Activated CD4-positive, alpha-beta memory T cell treated with anti-CD3 and anti-CD28 coated beads, Interleukin-2, amount 10 ng/mL, durations not matched to agents 7 days and 5 days (primary cell): ENCODE measurements at places on chromosomes 1 and 21. TPM values are rescaled to one million over a fixed set of nuclear protein-coding genes. Genes with fewer than 3 reads are reported as not detected.
A peak's percentile ranks its signal among the peaks of the same experiment; 100 is the strongest.

Gene TNFRSF4
- 237 TPM for total RNA-seq

Gene CFAP74
- not detected for total RNA-seq

Gene REN
- total RNA-seq: not detected

Gene COL16A1
- total RNA-seq: not detected

Gene CD1B
- not detected for total RNA-seq

Gene C1orf87
- total RNA-seq: not detected

DNA sequence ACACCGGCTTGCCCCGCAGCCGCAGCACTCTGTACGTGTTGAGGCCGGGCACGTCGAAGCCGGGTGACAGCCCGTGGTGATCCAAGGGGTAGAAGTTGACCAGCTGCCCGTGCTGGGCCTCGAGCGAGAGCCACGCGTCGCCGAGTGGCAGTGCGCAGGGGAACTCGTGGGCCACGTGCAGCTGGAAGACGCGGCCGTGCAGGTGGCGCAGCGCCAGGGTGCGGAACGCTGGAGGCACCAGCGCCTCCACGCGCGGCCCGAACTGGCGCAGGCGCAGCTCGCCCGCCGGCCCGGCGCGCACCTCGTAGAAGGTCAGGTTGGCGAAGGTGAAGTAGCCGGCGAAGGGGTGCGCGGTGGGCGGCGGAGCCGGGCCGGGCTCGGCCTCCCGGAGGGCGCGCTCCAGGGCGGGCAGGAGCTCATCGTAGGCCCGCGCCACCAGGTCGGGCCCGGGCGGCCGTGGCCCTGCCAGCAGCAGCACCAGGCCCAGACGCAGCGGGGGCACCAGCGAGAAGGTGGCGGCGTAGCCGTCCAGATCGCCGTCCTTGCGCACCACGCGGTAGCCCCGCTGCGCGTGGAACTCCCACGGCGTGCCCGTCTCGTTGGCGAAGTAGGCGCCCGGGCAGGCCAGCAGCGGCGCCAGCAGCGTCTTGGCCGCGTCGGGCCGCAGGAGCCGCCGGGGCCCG, 19.5 kb downstream of the LACTBL1 start:
- no peaks in the 10 kb centered on the region for H3K4me1 ChIP-seq
- no peak overlapping the region for H3K27ac ChIP-seq
- H3K27me3 ChIP-seq: peaks cover 46% of the 10 kb centered on the region
- no peak for DNase-seq
- H3K36me3 ChIP-seq: no peaks in the 10 kb centered on the region

DNA sequence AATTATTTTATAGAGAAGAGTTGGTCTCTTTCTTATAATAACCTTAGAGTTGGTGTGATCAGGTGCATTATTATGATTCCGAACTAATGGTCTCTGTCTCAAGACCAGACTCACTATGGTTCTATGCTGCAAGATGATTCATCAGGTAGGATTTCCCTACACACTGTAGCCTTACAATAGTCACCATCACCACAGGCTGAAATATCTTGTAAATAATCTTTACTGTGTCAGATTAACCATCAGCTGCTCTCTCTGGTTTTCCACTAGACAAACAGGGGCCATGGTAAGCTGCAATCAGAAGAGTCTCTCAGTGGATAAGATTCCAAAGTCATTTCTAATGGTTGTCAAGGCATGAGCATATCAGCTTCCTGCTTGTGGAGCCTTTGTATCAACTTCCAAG, 4.4 kb upstream of the GBP4 start:
- H3K27ac ChIP-seq: no peak overlapping the region
- DNase-seq: no peak
- H3K36me3 ChIP-seq: peaks cover 51% of the 10 kb centered on the region
- peaks cover 25% of the 10 kb centered on the region for H3K4me1 ChIP-seq

DNA sequence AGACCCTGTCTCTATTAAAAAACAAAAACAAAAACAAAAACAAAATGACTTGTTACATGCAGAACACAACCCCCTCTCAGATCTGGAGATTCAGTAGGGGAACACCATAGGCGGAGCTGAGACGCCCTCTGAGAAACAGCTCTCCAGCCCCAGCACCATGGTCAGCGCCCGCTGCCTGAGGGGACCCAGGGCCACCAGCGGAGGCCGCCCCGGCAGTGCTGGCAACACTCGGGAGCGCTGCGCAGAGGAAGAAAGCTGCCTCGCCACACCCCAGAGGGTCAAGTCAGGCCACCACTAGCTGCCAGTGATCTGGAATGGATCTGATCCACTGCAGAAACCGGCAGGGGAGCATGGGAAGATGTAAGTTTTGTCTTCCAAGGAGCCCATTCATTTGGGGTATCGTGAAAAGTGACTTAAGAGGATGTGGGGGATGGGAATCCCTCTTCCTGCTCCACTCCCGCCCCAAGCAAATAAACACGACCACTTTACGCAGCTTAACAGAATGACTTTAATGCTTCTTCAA, 3.1 kb downstream of the ACTA1 start:
- H3K27me3 ChIP-seq: peaks cover 83% of the 10 kb centered on the region
- H3K4me3 ChIP-seq: peak overlapping the region; percentile 25
- peaks cover 10% of the 10 kb centered on the region for H3K36me3 ChIP-seq

- DNase-seq: no peak
- peaks cover 9% of the 10 kb centered on the region for H3K27me3 ChIP-seq
- H3K4me3 ChIP-seq: no peak overlapping the region
- peaks cover 3% of the 10 kb centered on the region for H3K4me1 ChIP-seq
- H3K27ac ChIP-seq: no peak overlapping the region
- no peaks in the 10 kb centered on the region for H3K36me3 ChIP-seq
Observed at GRCh38 chr1:226414098-226414698, 6.3 kb upstream of the PARP1 start.

- DNase-seq: no peak
- H3K4me3 ChIP-seq: no peak overlapping the region
- no peaks in the 10 kb centered on the region for H3K27me3 ChIP-seq
- H3K36me3 ChIP-seq: peaks cover 33% of the 10 kb centered on the region
- H3K4me1 ChIP-seq: peaks cover 28% of the 10 kb centered on the region
Observed at GRCh38 chr21:14591377-14591776, 45.3 kb upstream of the SAMSN1 start.

- peak overlapping the region; percentile 65 for H3K27ac ChIP-seq
- H3K36me3 ChIP-seq: peaks cover 30% of the 10 kb centered on the region
- peak overlapping the region; percentile 52 for H3K4me3 ChIP-seq
Observed at GRCh38 chr1:1210726-1211540, 3.0 kb downstream of the TNFRSF4 start.

DNA sequence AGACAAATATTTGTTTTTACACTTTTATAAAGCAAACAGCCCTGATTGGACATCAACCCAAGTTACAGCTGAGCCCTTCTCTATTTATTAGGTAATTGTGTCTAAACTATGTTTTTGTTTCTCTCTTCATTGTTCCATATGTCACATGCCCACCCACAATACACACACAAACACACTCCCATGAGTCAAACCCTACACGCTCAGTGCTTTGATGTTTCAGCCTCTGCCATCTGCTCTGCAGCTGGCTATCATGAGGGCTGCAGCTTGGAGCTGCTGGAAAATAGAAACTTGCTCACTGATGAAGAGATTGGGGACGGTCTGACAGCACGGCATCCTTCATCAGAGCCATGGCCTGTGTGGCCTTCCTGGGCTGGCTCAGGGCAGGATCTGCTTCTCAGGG, 41.7 kb downstream of the PSMG1 start:
- DNase-seq: no peak
- H3K4me1 ChIP-seq: no peaks in the 10 kb centered on the region
- H3K36me3 ChIP-seq: no peaks in the 10 kb centered on the region
- H3K27me3 ChIP-seq: peaks cover 2% of the 10 kb centered on the region
- no peak overlapping the region for H3K27ac ChIP-seq
- no peak overlapping the region for H3K4me3 ChIP-seq

- peak; percentile 20 for DNase-seq
- no peak overlapping the region for H3K4me3 ChIP-seq
- H3K27ac ChIP-seq: no peak overlapping the region
Observed at GRCh38 chr21:43306911-43307676, 119.8 kb downstream of the SIK1 start.

- no peak overlapping the region for H3K27ac ChIP-seq
- H3K27me3 ChIP-seq: no peaks in the 10 kb centered on the region
- no peaks in the 10 kb centered on the region for H3K4me1 ChIP-seq
- no peaks in the 10 kb centered on the region for H3K36me3 ChIP-seq
Observed at GRCh38 chr1:43763497-43763973, 56.2 kb downstream of the ST3GAL3 start.

DNA sequence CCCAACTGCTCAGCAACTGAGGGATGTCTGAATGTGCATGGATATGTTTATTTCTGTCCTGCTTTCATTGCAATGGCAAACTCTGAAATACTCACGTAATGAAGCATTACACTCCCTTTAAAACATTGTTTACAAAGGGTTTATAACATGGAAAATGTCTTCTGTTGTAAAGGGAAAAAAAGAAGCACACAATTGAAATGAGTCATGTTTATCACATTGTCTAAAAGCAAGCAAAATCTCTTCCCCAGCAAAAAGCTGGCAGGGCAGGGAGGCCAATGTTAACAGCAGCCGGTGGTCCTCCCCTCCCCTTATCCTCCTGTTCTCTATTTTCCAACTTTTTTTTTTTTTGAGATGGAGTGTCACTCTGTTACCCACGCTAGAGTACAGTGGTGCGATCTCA, 3.9 kb upstream of the EFNA1 start:
- peaks cover 24% of the 10 kb centered on the region for H3K4me1 ChIP-seq
- H3K27me3 ChIP-seq: peaks cover 65% of the 10 kb centered on the region
- no peaks in the 10 kb centered on the region for H3K36me3 ChIP-seq
- no peak overlapping the region for H3K4me3 ChIP-seq
- H3K27ac ChIP-seq: no peak overlapping the region

- no peak overlapping the region for H3K27ac ChIP-seq
- H3K27me3 ChIP-seq: peaks cover 45% of the 10 kb centered on the region
- DNase-seq: no peak
- no peaks in the 10 kb centered on the region for H3K36me3 ChIP-seq
- peaks cover 3% of the 10 kb centered on the region for H3K4me1 ChIP-seq
Observed at GRCh38 chr1:23222331-23222730, 5.0 kb upstream of the HTR1D start.
